Foreskin keratinocyte (primary cell): ENCODE measurements at places on chromosomes 16 and 17.

- peak; percentile 37 for DNase-seq
Observed at GRCh38 chr17:64418506-64419339, 28.1 kb upstream of the PECAM1 start.

- DNase-seq = no peak
Observed at GRCh38 chr16:67530013-67530939, 1.6 kb downstream of the RIPOR1 start.

DNA sequence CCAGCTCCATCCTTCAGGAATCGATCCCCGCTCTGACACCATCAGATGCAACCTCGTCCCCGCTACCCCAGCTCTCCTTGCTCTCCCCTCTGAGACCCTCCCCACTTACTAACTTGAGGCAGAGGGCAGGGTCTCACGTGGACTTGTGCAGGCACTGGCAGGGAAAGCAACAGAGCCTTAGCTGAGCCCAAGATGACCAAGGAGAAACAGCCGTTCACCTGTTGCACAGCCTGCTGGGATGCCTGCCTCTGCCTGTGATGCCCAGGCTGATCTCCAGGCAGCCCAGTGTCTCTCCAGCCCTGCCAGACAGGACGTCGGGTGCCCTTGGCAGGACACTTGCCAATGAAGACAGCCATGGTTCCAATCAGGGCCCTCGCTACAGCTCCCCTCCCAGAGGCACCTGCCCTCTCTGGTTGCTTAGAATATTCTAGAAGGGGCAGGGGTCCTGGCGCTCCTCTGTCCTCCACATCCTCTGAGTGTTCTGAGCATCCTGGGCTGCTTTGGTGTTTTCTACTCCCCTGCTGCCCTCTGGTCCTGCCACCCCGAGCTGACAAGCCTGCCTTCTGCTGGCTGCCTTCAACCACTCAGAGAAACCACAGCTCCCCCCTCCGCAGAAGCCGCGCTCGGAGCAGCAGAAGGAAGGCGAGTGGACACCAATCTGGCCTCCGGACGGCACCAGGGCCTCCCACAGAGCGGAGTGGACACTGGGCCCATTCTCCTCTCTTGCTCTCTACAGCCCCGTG lies 6.7 kb downstream of the CEP295NL start:
- DNase-seq = no peak

DNA sequence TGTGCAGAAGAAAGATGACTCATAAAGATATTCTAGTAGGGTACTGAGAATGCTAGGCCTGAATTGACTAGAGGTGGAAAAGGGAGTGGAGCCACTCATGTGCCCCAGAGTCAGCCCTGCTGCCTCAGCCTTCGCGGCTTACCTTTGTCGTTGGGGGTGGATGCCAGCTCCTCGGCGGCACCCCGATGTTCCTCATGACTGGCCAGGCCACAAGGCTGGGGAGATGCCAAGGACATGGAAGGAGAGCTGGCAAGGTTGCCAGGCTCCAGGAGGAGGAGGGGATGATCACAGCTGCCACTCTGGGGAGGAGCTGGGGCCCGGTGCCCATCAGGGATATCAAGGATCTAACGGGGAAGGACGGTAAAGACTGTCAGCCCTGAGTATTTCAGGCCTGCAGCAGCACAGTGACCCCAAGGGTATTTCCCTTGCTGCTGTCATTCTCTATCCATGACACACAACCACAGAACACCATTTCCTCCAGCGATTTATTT lies 9.7 kb upstream of the SLC35B1 start:
- no peak for DNase-seq

GRCh38 chr17:45384047-45384788 lies 48.5 kb downstream of the ARHGAP27 start:
- DNase-seq = no peak

- DNase-seq = no peak
Observed at GRCh38 chr17:60908324-60908723, 230.7 kb downstream of the BCAS3 start.

DNA sequence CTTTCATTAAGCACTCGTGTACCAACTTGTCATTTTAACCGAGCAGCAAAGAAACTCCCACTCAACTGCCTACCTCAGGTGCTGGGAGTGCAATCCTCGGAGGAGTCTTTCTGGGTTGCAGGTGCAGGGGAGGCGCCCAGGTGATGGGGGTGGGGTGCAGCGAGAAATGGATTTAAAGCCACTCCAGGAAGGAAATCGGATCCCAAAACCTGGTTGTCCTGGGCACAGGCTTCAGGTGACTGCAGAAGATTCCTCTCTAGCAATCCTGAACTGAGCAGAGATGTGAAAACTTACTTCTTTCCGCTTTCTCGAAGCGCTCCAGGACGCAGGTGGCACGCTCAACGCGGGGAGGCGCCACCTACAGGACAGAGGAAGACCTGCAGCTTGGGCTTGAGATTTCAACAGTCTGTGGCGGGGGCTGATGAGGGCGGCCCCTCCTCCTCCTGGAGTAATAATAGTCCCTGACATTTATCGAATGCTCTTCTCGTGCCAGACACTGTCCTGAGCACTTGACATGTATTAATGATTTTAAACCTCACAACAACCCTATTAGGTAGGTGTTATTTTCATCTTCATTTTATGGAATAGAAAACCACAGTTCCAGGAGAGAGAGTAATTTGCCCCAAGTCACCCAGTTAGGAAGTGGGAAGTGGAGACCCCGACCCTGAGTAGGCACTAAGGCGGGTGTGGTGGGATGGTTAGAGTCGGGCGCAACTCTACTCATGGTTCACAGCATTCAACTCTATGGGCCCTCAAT lies 27.2 kb upstream of the SKAP1 start:
- DNase-seq = peak; percentile 40

DNA sequence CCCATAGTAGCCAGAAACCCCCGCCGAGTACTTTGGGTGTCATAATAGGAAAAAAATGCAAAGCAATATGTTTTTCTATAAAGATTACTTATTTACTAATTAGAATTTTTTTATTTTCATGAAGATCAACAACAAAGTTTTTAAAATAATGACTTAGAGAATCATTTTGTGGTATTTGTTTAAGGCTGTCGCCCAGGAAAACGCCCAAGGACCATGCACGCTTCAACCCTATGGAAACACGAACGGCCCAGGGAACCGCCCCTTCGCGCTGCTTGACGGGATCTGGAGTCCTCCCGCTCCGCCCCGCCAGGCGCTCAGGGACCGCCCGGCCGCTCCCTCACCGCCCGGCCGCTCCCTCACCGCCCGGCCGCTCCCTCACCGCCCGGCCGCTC lies 408 bp upstream of the KPNA2 start:
- no peak for DNase-seq

DNA sequence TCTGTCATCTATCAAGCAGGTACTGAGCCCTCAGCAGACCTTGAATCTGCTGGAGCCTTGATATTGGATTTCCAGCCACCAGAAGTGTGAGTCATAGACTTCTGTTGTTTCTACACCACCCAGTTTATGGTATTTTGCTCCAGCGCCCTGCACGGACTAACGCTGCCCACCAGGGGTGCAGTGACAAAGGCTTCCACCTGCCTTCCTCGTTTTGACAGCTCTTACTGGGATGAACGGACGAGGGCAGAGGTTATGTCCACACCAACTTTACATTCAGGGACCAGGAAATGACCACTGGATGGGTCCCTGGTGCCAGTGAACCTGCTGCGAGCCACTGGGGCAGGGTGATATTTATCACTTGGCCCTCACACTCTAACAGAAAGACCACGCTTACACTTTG lies 66.6 kb upstream of the CBX4 start:
- no peak for DNase-seq

- peak; percentile 92 for DNase-seq
Observed at GRCh38 chr16:87457709-87458423, 35.0 kb downstream of the ZCCHC14 start.

GRCh38 chr17:9859781-9860180 lies 34.1 kb downstream of the GLP2R start:
- no peak for DNase-seq

- no peak for DNase-seq
Observed at GRCh38 chr17:77877646-77878355, 80.7 kb upstream of the TNRC6C start.

GRCh38 chr16:29719063-29719462 lies 26.7 kb downstream of the C16orf54 start:
- no peak for DNase-seq

DNA sequence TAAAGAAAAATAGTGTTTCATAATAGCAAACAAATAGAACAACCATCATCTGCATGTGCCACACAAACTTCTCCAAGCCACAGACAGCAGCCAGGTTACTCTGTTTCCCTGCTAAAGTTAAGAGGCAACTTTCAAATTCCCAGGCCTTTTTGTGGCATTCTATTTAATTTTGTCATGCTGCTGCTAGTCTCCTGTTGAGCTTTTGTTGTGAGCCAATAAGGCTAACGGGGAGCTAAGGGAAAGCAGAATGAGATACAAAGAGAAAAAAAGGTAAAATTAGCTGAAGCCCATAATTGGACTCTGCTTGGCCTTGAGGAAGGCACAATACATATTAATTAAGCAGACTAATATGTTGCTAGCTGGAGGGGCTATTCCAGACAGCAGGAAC lies 74.7 kb upstream of the GNAO1 start:
- DNase-seq = no peak

DNA sequence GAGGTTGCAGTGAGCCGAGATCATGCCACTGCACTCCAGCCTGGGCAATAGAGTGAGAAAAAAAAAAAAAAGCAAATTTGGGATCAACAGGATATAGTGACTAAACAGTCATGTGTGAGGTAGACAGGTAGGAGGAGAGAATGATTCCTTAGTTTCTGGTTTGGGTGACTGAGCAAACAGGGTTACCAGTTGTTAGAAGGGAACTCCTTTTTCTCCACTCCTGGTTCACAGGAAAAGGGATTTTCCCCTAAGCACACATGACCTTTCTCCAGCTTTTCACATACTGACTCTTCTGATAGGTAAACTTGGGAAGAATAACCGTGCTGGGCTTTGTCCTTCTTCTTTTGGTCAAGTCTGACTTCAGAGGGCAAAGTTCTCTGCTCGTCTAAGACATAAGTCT lies 17.3 kb upstream of the WSCD1 start:
- DNase-seq = no peak
